ENCODE measurements at places on chromosomes 6 and 20.
A peak's percentile ranks its signal among the peaks of the same experiment; 100 is the strongest.

- no peak for DNase-seq
These were observed 54.6 kb upstream of the SLC32A1 start for GRCh38 chr20:38669688-38670087.

DNA sequence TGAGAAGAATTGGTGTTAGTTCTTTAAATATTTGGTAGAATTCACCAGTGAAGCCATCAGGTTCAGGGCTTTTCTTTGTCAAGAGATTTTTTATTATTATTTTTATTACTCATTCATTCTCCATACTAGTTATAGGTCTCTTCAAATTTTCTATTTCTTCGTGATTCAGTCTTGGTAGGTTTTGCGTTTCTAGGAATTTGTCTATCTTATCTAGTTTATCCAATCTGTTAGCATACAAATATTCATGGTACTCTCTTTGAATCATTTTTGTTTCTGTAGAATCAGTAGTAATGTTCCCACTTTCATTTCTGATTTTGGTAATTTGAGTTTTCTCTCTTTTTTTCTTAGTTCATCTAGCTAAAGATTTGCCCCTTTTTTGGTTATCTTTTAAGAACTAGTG lies 52.3 kb upstream of the PRDM1 start:
- DNase-seq, result no peak

GRCh38 chr6:17004269-17004668 lies 97.6 kb upstream of the STMND1 start:
- no peak for DNase-seq

DNA sequence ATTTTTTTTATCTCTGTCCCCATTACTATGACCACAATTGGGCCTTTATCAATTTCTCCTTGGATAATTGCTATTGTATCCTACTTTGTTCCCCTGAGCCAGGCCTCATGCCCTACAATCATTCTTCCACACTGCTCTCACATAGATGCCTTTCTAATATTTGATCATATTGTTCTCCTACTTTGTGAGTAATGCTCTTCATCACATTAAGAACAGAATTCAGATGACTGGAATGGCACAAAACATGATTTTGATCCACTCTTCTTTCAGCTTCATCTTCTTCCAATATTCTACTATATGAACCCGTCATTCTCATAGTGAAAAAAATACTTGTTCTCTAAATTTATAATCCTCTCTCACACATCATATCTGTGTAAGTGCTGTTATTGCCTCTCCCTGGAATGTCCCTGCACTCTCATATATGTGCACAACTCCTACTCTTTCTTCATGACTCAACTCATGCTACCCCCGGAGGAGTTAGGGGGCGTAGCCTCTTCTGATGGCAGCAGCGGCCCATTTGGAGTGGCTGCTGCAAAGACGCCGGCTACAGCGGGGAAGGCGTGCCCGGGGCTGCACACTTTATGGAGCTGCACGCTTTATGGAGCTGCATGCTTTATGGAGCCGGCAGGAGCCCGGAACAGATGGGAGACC lies 25.3 kb upstream of the HACE1 start:
- DNase-seq, result peak; percentile 61

DNA sequence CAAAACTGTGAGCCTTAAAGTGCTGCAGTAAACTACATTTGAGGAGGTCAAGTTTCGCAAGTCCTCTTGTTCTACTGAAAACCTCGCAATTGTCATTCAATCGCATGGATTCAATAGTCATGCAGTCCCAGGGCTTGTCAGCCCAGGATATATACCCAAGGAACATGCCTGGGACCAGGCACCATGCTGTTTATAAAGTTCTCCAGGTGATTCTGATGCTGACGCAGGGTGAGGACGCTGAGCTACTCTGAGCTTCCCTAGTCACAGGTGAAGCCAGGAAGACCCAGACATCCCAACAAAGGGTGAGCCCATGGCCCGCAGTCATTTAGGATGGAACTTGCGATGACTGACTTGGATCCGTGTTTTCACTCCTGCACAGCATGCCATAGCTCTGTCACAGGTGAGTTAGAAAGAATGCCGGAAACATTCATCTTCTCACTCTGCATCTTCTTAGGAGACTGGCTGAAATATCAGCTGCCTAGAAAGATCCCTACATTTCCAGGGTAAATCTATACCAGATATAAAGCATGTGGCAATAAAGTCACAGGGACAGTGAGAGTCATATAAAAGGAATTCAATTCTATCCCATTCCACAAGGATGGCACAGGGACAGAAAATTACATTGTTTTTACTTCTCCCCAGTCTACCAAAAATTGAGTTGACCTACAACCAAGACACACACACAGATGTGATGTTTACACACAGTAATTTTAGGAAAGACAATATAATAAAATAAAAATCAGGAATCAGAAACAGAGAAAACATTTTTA lies 27.0 kb upstream of the SSTR4 start:
- no peak for DNase-seq

DNA sequence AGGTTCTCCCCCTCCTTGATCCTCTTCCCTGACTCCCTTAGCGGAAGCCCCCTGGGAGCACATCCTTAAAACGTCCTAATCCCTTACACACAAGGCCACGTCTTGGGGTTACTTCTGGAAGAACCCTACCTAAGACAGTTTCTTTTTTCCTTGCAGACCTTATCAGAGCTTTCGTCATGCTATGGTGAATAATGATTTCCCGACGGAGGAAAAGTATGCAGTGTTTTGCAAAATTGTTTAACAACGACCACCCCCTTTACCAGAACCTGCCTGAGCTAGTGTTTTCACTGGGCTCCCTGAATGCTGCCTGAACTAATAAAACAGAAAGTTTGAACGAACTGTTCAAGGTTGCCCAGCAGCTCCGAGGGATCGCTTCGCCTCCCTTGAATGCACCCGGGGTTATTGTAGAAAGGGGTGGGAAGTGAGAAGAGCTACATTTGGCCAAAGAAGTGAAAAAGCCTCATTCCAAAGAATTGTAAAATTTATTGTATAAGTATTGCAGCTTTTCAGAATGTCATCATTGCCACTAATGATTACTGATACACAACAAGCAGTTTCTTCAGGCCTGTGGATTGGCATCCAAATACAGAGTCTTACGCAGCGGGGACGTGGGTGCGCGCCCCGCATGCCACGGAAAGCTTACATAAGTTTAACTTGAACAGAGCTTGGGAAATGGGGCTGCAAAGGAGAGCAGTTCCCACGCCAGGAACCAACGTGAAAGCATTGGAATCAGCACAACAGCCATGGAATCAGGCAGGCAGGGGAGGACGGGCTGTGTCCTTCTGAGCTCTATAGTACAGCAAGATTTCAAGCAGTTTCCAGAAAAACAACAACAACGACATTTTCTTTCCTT lies 27.9 kb upstream of the ZBP1 start:
- DNase-seq, result no peak

GRCh38 chr20:16061351-16061750 lies 511.9 kb downstream of the KIF16B start:
- peak; percentile 36 for DNase-seq

- DNase-seq, result no peak
These were observed 21.9 kb downstream of the TOP1 start for GRCh38 chr20:41050361-41051008.

DNA sequence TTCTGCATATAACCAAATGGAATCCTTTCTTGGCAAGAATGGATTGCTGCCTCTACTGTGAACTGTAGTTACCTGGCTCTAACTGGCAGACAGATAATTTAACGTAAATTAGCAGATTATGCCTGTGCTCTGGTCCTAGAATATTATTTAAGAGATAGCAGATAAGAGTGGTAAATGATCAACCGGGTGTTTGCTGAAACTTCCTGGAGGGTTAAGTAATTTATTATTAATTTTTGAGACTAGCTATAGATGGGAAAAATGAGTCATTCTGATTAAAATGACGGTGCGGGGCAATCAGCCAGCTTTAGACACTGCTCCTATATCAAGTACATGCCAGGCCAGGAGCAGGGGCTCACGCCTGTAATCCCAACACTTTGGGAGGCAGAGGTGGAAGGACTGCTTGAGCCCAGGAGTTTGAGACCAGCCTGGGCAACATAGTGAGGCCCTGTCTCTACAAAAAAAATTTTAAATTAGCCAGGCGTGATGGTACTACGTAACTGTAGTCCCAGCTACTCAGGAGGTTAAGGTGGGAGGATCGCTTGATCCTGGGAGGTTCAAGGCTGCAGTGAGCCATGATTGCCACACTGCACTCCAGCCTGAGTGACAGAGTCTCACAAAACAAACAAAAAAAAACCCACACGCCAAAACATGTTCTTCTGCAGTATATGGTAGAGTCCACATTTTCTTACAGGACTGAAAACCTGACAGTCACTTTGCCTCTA lies 22.6 kb downstream of the B4GALT5 start:
- DNase-seq, result peak; percentile 51

DNA sequence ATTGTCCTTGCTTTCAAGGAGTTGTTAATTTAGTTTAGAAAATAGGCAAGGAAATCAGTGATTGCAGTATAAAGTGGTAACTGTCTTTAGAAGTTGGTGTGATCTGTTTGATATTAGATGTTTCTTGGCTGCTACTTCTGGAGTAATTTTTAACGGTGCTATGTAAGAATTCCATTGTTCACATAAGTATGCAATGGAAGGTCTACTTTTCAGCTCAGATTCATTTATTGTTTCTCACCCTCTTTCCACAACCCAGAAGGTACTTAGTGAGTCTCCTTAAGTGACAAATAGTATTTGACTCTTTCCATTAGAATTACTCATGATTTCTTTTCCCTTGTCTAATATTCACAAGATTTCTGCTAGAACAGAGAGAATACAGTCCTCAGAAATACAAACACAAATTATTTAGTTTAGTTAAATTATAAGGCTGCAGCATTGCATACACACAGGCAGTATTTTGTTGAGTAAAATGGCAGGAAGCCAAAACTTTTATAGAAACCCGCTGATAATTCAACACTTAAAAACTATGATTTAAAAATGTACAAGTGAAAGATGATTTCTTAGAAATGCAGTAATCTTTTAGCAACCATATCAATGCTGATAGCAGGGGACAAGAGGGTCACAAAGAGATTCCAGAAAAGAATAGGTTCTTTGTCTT lies 554.3 kb downstream of the CD109 start:
- no peak for DNase-seq

- DNase-seq, result no peak
These were observed 64.5 kb upstream of the ENPP5 start for GRCh38 chr6:46235242-46235641.

DNA sequence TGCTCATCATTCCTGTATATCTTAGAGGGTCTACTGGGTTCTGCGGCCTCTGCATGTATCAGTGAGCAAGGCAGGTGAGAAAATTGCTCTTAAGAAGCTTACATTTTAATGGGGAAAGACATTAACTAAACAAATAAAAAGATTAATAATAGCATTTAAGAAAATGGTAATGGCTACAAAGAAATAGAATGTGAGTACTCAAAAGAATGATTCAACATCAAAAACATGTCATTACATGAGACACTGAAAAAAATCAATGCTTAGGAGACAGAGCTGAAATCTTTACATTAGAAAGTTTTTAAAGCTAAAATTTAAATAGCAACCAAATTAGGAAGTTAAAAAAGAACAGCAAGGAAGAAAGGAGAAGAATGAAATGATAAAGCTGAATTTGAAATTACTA lies 146.9 kb upstream of the PHACTR1 start:
- DNase-seq, result no peak

DNA sequence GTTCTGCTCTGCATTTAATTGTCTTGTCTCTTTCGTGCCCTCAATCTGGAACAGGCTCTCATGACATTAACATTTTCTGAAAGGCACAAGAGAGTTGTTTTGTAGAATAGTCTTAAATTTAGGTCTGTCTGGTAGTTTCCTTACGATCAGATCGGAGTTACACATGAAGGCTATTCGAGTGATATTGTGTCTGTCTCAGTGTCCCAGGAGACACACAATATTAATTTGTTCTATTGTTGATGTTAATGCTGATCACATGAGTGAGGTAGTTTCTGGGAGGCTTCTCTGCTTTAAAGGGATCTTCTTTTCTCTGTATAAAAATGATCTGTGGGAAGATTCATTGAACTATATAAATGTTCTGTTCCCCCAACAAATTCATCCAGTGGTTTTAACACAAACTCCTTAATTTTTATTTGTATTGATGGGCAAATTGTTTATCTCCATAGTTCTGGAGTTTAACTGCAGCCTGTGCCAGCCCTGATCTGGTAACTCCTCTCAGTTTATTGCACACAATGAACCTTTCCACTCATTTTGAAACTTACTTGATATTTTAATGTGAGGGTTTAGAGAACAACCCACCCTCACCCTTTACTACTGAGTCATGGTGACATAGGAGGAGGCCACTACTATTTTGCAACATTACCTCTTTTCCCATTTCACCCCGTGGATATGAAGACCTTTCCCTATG lies 223.0 kb downstream of the CBLN4 start:
- DNase-seq, result no peak
